ENCODE measurements at places on chromosomes 16 and 17.

DNA sequence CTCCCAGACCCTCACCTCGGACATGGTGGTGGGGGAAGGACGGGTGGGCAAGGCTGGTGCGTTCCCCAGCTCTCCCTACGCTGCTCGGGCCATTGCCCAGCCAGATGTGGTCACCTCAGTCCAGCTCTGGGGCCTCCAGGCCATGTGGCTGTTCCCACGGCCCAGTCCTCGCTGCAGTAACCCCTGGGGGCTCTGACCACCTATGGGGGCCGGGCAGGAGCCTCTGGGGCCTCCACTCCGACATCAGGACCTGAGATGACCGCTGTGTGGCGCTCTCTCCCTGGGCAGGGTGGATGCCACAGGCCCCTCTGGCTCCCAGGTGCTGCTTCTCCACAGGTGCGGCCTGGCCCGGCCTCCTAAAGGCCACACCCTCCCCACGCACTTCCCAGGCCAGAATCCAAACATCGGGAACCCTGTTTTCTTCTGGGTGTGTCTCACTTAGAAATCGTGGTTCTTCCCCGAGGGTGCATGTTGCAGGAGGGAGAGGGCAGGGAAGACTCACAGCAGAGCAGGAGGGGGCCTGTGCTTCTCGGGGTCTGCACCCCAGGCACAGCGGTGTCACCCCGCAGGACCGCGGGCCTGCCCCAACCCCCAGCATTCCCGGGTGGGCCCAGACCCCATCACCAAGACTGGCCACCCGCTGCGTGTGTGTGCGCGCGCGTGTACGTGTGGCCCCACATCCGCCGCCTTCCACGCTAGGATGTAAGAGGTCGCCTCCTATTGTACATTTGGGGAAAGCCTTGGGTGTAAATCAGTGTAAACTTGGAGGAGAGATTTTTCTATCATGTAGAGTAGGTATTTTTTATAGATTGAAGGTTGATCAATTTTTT lies 5.9 kb upstream of the CAPN15 start:
- no peak for DNase-seq

- no peak for DNase-seq
Observed at GRCh38 chr17:57370037-57370581, 113.8 kb downstream of the MSI2 start.

- DNase-seq = no peak
Observed at GRCh38 chr16:24890746-24891145, 45.0 kb downstream of the SLC5A11 start.

DNA sequence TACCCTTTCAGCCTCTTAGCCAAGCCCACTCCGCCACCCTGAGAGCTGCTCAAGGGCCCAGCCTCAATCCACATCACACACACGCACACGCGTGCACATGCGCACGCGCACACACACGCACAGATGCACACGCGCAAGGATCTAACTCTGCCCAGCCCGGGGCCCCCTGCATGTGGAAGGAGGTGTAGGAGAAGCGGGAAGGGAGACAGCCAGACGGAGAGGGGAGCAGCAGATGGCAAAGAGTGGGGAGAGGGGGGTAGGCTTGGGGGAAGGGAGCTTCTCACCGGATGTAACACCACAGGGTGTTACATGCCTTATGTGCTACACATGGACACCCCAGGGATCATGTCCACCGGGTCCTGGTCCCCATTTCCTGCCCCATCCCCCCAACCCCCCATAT lies 15.3 kb downstream of the DLG4 start:
- DNase-seq = no peak

GRCh38 chr16:62342216-62342615 lies 306.0 kb upstream of the CDH8 start:
- no peak for DNase-seq

GRCh38 chr16:66544016-66544757 lies 5.7 kb downstream of the TK2 start:
- DNase-seq = no peak

GRCh38 chr17:247767-248166 lies 66.3 kb upstream of the DOC2B start:
- no peak for DNase-seq

GRCh38 chr16:28925386-28926228 lies 569 bp upstream of the RABEP2 start:
- DNase-seq = peak; percentile 81

DNA sequence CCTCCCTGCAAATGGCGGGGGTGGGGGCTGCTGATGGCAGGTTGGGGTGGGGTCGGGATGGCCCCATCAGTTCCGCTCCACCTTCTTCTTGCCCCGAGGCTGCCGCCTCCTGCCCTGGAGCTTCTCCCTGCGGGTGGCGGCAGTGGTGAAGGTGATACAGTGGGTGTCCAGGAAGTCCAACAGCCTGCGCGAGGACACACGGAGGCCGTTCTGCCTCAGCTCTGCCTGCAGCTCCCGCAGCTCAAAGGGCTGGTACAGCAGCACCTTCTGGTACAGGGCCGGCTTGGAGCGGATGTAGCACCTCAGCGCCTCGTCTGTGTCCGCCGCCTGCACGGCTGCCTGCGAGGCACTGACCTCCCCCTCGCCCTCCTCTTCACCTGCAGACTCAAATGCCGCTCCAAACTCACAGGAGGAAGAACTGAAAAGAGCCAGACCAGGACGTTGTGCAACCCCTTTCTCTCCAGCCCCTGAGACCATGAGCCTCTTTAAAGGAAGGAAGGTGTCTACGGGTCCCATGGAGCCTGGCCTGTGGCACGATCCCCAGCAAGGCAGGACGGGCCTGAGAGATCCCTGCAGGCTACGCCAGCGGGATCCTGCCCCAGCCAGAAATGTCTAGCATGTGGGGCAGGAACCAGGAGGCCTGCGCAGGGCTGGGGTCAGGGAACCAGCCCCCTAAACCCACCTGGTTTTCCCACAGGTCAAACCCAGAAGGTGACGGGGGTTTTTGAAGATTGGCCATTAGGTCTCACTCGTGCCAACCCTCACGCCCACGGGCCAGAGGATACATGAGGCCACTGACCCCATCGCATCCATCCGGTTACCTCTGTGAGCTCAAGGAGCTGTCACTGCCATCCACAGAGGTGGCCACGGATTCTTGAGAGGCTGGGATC lies 5.3 kb upstream of the NLRC3 start:
- no peak for DNase-seq

DNA sequence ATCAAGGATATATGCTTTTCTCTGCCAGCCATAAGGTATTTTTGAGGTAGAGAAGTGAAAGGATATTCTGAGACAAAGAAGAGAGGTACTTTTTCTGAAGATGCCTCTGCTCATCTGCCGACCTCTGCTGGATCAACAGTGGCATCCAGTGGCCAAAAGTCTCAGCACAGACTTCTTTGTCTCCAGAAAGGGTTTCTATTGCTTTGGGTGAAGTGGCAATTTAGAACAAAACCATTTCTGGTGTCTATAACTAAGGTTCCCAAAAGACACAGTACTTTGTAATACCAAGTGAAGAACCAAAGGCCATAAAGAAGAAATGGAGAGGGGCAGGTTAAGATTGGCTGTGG lies 155.2 kb upstream of the C17orf78 start:
- DNase-seq = no peak

GRCh38 chr17:17749921-17750320 lies 68.7 kb downstream of the RAI1 start:
- no peak for DNase-seq

DNA sequence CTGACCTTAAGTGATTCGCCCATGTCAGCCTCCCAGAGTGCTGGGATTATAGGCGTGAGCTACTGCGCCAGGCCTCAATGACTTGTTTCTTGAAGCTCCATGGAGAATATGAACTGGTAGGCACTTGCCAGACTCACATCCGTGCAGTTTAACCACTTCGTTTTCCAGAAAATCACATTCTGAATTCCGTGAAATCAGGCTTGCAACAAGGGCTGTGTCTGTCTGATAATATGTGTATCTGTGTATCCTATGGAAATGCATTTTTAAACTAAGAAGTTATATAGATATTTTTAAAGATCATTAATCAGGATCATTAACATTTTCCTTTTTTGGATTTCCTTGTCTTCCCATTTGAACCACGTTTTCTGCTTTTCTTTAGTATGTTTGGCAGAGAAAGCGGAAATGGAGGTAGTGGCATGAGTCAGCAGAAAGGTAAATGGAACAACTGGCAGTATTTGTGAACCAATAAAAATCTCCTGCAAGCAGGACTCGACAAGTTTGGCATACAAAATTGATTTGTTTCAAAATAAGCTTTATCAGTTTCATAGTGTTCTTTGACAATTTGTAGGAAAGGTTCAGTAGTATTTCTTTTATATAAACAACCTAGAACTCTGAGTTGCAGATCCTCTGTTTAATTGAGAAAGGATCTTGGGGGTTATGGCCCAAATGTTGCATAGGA lies 33.0 kb downstream of the USP10 start:
- DNase-seq = no peak

All from stimulated activated CD4-positive, alpha-beta T cell treated with anti-CD3 and anti-CD28 coated beads, TNF-alpha, amount 100 ng/mL, for 24 hours (primary cell).